Lung (tissue), 17 donors: ENCODE measurements at places on chromosomes 11 and 22. TPM values are rescaled to one million over a fixed set of nuclear protein-coding genes. Genes with fewer than 3 reads are reported as not detected.

GRCh38 chr11:33907421-33907820 is 15.5 kb upstream of the LMO2 start:
- H3K27me3 ChIP-seq, result no peaks in the 10 kb centered on the region
- no peaks in the 10 kb centered on the region for H3K36me3 ChIP-seq
- DNase-seq, result no peak
- no peak overlapping the region for H3K4me3 ChIP-seq

DNA sequence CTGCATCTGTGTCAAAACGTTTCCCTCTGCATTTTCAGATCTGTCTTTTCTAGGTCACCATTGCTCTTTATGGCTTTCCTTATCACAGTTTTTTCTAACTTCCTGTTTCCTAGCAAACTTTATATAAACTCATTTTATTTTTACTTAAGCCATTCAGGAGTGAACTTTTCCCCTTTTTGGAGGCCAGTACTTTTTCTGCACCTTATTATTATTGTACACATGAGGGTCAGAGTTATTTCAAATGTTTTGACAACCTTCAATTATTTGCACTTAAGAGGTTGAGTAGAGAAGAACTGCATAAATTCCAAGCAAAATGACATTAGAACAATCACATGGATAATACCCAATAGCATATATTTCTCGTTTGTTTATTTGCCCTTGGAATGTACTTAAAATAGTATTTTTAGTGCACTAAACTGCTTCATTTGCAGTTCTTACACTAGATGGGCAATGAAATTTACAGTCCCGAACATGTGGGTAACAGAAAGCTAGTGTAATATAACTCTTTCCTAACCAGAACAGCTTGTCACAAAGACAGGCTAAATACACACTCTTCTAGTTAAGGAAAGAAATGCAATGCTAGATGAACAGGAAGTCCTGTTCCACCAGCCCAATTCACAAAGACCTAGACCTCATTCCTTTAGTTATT is 79.5 kb downstream of the UBASH3B start:
- peaks cover 8% of the 10 kb centered on the region for H3K4me1 ChIP-seq
- H3K36me3 ChIP-seq, result no peaks in the 10 kb centered on the region
- no peak overlapping the region for H3K27ac ChIP-seq
- H3K27me3 ChIP-seq, result no peaks in the 10 kb centered on the region
- no peak for DNase-seq

DNA sequence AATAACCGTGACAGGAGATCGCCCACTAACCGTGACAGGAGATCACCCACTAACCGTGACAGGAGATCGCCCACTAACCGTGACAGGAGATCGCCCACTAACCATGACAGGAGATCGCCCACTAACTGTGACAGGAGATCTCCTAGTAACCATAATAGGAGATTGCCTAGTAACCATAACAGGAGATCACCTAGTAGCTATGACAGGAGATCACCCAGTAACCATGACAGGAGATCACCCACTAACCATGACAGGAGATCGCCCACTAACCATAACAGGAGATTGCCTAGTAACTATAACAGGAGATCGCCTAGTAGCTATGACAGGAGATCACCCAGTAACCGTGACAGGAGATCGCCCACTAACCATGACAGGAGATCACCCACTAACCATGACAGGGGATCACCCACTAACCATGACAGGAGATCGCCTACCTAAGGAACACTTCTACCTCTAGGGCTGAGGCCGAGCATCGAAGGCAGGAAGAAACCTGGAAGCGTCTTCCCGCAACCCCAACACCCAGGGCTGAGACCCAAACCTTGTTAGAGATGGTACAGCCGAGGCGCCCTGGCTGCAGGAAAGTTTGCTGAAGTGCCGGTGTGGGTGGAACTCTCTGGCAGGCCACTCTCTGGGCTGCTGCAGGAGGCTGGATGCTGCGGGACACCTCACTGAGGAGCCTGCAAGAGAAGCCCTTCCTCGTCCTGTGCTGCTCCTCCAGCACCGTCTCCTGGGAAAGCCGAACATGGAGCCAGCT is 67.5 kb upstream of the THY1 start:
- H3K27me3 ChIP-seq, result peaks cover 2% of the 10 kb centered on the region
- H3K27ac ChIP-seq, result no peak overlapping the region
- DNase-seq, result no peak

The C1QTNF4 gene
- total RNA-seq, result 0.40 TPM

DNA sequence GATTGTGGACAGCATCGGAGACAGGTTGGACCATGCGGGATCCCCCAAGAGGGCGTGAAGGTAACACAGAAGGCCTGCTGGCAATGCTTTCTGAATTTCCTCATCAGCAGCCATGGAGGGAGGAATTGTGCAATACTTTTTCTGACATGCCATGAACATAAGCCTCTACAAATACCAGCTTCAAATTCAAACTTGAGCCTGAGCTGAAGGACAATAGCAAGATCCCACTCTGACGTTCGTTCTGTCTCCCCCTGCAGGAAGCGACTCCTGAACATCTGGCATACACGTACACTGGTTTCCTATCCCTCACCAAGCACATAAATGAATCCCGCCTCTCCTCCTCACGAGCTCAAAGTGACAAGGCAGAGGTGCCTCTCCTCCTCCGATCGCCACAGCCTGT is 312.2 kb downstream of the BRD1 start:
- no peaks in the 10 kb centered on the region for H3K36me3 ChIP-seq
- H3K4me1 ChIP-seq, result no peaks in the 10 kb centered on the region
- no peak for DNase-seq
- H3K4me3 ChIP-seq, result no peak overlapping the region

DNA sequence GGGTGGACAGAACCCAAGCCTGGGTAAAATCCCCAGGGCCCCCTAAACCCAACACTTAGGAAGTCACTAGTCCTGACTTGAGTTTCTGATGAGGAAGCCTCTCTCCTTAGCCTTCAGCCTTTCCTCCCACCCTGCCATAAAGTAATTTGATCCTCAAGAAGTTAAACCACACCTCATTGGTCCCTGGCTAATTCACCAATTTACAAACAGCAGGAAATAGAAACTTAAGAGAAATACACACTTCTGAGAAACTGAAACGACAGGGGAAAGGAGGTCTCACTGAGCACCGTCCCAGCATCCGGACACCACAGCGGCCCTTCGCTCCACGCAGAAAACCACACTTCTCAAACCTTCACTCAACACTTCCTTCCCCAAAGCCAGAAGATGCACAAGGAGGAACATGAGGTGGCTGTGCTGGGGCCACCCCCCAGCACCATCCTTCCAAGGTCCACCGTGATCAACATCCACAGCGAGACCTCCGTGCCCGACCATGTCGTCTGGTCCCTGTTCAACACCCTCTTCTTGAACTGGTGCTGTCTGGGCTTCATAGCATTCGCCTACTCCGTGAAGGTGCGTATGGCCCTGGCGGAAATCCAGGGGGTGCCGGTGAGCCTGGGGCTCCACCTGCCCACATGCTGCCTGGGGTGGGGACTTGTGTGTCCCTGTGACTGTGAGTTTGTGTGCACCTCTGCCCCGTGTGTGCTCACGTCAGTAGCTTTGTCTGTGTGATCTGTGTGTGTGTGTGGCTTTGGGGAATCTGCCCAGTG is at the start of gene IFITM1:
Gene IFITM1 (plus strand): TSS at position 254 of the 767 bp plus-strand sequence. CDS start 131 bp downstream, at position 385.
- peak within 1 kb of the TSS; percentile 53 for H3K4me3 ChIP-seq
- peaks cover 11% of the 10 kb centered on the region for H3K4me1 ChIP-seq
- H3K27me3 ChIP-seq, result peaks cover 16% of the 10 kb centered on the region
- peak; percentile 91 for DNase-seq
- H3K27ac ChIP-seq, result peak within 1 kb of the TSS; percentile 79

DNA sequence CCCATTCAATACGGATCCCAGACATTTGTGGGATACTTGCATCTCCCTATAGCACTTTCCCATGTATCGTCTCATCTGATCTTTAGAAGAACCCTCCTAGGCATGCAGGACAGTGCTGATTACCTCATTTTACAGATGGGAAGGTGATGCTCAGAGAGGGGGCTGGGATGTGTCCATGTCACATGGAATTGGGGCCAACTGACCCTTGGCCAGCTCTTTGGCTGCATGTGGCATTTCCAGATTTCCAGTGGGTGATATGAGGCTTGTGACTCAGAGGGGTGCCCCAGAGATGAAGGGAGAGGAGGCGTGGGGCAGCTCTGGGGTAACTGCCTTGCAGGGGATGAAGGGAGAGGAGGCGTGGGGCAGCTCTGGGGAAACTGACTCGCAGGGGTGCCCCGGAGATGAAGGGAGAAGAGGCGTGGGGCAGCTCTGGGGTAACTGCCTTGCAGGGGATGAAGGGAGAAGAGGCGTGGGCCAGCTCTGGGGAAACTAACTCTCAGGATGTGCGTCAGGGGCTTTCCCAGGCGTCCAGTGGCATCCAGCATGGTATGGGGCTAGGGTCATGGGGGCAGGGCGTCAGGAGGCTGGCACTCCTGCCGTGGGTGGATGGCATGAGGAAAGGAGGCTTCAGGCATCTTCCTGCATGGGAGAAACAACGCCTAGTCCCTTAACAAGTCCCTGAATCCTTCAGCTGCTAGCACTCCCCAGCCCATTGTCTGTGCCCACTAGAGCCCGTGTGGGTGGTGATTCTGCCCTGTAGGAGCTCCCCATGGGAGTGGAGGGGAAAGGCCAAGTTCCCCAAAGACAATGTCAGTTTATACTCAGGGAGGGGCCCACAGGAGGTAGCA is 11.9 kb upstream of the CERK start:
- H3K27ac ChIP-seq, result no peak overlapping the region
- H3K27me3 ChIP-seq, result no peaks in the 10 kb centered on the region

- no peaks in the 10 kb centered on the region for H3K36me3 ChIP-seq
- no peaks in the 10 kb centered on the region for H3K27me3 ChIP-seq
- H3K27ac ChIP-seq, result no peak overlapping the region
- DNase-seq, result no peak
- no peaks in the 10 kb centered on the region for H3K4me1 ChIP-seq
- no peak overlapping the region for H3K4me3 ChIP-seq
Measured at GRCh38 chr11:32497951-32498350, 62.6 kb upstream of the WT1 start.

GRCh38 chr11:118295815-118296454 is 8.6 kb upstream of the CD3E start:
- H3K4me3 ChIP-seq, result no peak overlapping the region
- no peak overlapping the region for H3K27ac ChIP-seq
- peaks cover 5% of the 10 kb centered on the region for H3K27me3 ChIP-seq

- H3K4me3 ChIP-seq, result no peak overlapping the region
- no peaks in the 10 kb centered on the region for H3K4me1 ChIP-seq
- H3K27me3 ChIP-seq, result no peaks in the 10 kb centered on the region
- no peaks in the 10 kb centered on the region for H3K36me3 ChIP-seq
Measured at GRCh38 chr11:75536786-75537641, 11.3 kb upstream of the GDPD5 start.

The ACP2 gene
- total RNA-seq, result 50.9 TPM

DNA sequence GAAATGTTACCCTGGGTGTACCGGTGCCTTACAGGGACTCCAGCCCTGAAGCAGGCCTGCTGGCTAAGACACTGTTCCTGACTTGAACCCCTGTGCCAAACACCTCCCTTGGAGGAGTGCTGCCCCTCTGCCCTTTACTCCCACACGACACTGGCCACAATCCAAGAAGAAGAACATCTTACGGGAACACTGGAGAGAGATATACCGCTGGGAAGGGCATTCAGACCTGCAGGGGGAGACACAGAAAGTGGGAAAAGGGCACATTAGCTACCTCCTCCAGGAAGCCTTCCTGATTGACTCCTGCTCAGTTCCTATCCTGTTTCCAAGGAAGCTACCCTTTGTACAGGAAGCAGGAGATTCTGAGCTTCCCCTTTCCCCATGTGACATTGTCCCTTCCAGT is 18.7 kb downstream of the TMPRSS13 start:
- no peak for DNase-seq
- no peaks in the 10 kb centered on the region for H3K27me3 ChIP-seq
- peaks cover 10% of the 10 kb centered on the region for H3K4me1 ChIP-seq
- no peak overlapping the region for H3K4me3 ChIP-seq

DNA sequence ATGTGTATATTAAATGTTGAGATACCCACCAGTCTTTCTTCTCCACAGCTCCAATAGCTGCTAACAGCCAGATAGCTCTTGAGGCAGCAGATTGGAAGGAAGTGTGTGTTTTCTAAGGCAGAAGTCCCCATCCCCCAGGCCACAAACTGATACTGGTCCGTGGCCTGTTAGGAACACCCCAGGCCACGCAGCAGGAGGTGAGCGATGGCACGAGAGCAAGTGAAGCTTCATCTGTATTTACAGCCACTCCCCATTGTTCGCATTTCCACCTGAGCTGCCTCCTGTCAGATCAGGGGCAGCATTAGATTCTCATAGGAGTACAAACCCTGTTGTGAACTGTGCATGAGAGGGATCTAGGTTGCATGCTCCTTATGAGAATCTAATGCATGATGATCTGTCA is 12.7 kb downstream of the CCDC73 start:
- no peaks in the 10 kb centered on the region for H3K27me3 ChIP-seq
- no peak for DNase-seq
- no peaks in the 10 kb centered on the region for H3K36me3 ChIP-seq
- no peak overlapping the region for H3K4me3 ChIP-seq

- peaks cover 4% of the 10 kb centered on the region for H3K27me3 ChIP-seq
- no peak for DNase-seq
- H3K4me3 ChIP-seq, result no peak overlapping the region
- H3K4me1 ChIP-seq, result no peaks in the 10 kb centered on the region
- no peaks in the 10 kb centered on the region for H3K36me3 ChIP-seq
- no peak overlapping the region for H3K27ac ChIP-seq
Measured at GRCh38 chr11:131331546-131331945, 38.9 kb upstream of the NTM start.

GRCh38 chr11:11757909-11758308 is 83.9 kb upstream of the USP47 start:
- H3K4me1 ChIP-seq, result no peaks in the 10 kb centered on the region
- H3K27ac ChIP-seq, result no peak overlapping the region
- H3K4me3 ChIP-seq, result no peak overlapping the region
- H3K27me3 ChIP-seq, result no peaks in the 10 kb centered on the region
- DNase-seq, result no peak

DNA sequence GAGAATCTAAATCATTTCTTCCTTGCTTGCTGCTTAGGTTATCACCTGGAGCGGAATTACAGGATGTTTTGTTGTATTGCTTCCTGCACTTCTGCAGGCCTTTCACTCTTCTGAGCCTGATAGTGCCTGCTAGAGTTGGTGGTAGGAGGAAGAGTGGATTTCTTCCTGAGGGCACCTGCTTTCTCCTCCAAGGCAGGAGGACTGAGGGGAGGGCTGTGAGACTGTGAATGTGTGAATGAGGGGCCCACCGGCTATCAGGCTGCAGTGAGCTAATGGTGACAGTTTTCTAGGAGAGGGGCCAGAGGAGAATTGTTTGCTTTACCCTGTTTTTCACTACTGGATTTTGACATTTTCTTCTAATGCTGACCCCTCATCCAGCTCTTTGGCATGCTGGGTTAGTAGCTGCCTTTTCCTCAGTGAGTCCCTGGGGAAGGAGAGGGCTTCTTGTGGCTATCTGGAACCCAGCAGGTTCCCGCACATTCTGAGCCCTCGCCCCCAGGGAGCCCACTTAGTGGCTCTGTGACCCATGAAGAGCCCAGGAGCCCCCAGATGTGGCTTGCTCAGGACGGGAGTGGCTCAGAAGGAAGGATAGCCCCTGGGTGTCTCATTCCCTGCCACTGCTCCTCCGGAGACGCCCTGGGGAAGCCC is 39.1 kb downstream of the DIXDC1 start:
- no peak for DNase-seq
- peak overlapping the region; percentile 62 for H3K27ac ChIP-seq
- H3K4me1 ChIP-seq, result no peaks in the 10 kb centered on the region
- no peaks in the 10 kb centered on the region for H3K27me3 ChIP-seq

GRCh38 chr11:17734418-17734911 is at the start of gene KCNC1:
TSS of gene KCNC1 (plus strand) at chr11:17734781. CDS start at chr11:17736003, 1,222 bp downstream.
- H3K27ac ChIP-seq, result no peak within 1 kb of the TSS
- H3K4me3 ChIP-seq, result no peak within 1 kb of the TSS
- H3K4me1 ChIP-seq, result peaks cover 10% of the 10 kb centered on the region
- DNase-seq, result peak; percentile 61
